ENCODE measurements at places on chromosomes 16 and 17. TPM values are rescaled to one million over a fixed set of nuclear protein-coding genes. Genes with fewer than 3 reads are reported as not detected.
A peak's percentile ranks its signal among the peaks of the same experiment; 100 is the strongest.

GRCh38 chr17:56230660-56231059 is 77.4 kb downstream of the ANKFN1 start:
- DNase-seq, result peak; percentile 57

- no peak for DNase-seq
These were observed 5.0 kb downstream of the YBX2 start for GRCh38 chr17:7289256-7290032.

MLX gene
- 29.3 TPM for total RNA-seq

DNA sequence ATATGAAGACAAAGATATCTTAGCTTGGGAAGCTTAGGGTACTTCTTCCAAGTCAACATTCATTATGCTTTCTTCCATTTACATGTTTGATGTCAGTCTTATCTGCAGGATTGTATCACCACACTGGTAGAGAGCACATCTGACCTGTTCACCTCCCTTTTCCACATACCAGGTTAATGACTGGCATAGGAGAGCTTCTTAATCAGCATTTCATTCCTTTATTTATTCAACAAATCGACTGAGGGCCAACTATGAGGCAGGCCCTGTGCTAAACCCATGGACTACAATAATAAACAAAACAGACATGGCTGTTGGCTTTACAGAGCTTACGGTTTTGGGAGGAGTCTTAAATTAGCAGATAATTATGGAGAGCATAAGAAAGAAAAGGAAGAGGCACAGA is 378.1 kb upstream of the CDH11 start:
- no peak for DNase-seq

SOCS7 gene
- 9.9 TPM for total RNA-seq

G6PC3 gene
- 57.4 TPM for total RNA-seq

DNA sequence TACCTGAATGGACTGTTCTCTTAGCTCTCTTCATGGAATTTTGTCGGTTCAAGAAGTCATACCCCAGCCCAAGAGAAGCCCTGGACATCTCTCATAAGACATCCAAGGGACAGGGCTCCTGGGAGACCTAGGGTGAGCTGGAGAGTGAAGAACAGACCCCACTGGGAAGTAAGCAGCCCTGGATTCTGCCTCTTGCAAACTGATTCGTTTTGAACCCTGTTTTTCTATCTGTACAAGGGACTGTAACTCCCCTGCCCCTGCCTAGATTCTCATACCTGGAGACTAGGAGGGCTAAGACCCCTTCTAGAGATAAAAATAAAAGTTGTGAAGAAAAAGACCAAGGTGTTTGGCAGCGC is 449 bp downstream of the CCL3L1 start:
- no peak for DNase-seq

DNA sequence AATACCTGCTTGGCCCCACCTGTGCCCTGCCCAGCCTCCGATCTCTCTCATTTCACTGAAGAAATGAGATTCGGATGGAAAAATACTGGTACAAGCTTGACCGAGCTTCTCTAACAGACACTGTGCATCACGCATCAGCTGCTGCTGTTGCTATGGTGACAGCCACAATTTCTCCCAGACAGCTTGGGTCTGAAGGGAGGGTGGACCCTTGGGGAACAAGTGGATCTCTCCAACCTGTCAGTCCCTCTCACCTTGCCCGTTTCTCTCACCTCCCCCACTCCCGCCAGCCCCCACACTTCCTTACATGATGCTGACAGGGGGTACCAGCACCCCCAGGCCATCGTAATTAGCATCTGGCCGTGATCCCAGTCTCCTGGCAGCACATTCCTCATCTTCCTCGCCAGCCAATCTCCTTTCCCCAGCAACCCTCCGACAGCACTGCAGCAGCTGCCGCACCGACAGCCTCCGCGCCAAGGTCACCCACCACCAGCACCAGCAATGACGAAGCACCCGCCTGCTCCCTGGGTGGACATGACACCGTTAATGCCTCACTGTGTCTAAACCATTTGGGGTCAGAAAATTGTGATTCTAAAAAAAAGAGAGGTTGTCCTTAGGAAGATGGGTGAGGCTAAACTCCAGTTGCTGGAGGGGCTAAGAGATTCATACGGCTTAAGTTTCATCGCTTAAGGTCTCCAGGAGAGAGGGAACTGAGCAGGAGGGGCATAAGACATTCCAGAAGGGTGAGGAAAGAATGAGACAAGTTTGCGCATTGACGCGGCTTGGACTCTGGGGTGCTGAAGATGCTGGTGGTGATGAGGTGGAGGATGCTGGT is 58.6 kb upstream of the TNRC6A start:
- peak; percentile 93 for DNase-seq

GRCh38 chr17:38353086-38353604 is 1.5 kb downstream of the SOCS7 start:
- no peak for DNase-seq

FBXW10B gene
- not detected for total RNA-seq

DNA sequence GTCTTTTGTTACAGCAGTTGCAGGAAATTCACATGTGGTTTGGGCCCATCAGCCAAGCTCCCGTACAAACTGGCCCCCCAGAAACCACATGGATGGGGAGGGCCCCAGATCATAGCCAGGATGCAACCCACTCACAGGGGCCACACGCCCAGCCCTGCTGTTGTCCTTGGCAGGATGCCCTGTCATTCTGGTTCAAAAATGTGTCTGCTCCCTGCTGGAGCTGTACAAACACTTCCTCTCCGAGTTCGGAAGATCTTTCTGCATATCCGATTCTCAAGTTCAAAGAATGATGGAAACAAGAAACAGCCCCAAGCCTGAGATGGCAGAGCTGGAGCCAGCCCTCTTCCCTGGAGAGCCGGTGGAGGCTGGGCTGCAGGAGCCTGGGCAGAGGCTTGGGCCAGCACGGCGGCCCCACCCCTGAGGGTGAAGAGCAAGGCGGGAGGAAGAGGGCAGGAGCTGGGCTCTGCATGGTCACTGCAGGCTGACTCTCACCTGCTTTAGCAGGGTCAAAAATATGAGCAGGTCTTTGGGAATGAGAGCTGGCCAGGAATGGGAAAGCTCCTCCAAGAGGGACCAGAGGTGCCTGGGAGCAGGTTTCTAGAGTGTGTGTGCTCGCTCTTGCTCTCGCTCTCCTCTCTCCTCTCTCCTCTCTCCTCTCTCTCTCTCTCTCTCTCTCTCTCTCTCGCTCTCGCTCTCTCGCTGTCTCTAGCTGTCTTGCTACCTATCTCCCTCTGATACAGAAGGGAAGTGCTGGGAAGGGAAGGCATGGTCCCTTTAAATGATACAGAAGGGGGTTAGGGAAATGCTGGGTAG is 34.7 kb upstream of the ENPP7 start:
- peak; percentile 26 for DNase-seq

DNA sequence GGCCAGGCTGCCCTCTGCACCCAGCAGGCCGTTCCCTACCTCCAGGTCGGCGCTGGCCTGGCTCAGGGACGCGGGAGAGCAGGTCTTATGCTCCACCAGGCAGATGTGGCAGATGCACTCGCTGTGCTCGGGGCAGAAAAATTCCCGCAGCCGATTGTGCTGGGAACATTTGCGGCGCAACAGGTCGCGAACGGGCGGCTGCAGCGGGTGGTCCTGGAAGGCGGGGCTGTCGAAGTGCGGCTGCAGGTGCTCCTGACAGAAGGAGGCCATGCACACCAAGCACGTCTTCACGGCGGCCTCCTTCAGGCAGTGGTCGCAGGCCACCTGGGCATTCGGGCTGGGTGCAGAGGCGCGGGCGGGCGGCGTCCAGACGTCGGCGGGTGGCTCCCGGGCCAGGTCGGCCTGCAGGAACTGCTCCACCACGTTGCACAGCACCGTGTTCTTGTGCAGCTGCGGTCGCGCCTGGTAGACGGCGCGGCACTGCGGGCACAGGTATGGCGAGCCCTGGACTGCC is 439 bp downstream of the TRIM25 start:
- DNase-seq, result peak; percentile 58

PRRT2 gene
- 4.0 TPM for total RNA-seq

- DNase-seq, result peak; percentile 89
These were observed 12.9 kb downstream of the TRIM37 start for GRCh38 chr17:59093702-59094231.

DNA sequence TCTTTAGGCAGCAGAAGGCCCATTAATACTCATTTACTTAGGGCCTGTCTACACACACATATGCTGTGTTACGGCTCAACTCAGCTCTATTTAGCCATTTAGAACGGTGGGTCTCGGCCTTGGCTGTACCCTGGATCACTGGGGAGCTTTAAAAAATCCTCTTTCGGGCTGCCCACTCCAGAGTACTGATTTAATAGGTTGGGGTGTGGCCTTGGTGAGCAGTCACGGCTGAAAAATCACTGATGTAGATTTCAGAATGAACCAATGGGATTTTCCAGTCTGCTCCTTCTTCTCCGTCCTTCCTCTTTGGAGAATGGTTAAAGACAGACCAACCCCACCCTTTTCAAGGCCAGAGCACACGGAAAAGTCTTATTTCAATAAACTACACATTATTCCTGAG is 223.5 kb downstream of the CCDC182 start:
- no peak for DNase-seq

- DNase-seq, result no peak
These were observed 4.2 kb upstream of the RPH3AL start for GRCh38 chr17:356671-357434.

DNA sequence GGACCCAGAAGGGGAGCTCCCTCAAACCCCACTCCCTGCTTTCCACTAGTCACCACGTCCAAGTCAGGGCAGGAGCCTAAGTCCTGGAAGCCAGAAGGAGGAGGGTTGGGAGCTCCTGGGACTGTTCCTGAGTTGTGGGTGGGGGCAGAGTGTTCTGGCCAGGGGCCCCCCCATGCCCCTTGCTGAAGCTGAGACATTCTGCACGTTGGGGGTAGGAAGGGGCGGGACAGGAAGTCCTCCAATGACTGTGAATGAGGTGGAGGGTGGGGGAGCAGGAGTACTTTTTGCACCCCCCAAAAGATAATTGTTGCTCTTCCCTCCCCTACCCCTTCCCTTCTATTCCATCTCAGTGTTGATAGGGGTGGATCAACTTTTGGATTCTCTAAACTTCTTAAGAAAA is 21.4 kb upstream of the C17orf113 start:
- DNase-seq, result no peak

MRPL45 gene
- total RNA-seq, result 30.0 TPM

DNA sequence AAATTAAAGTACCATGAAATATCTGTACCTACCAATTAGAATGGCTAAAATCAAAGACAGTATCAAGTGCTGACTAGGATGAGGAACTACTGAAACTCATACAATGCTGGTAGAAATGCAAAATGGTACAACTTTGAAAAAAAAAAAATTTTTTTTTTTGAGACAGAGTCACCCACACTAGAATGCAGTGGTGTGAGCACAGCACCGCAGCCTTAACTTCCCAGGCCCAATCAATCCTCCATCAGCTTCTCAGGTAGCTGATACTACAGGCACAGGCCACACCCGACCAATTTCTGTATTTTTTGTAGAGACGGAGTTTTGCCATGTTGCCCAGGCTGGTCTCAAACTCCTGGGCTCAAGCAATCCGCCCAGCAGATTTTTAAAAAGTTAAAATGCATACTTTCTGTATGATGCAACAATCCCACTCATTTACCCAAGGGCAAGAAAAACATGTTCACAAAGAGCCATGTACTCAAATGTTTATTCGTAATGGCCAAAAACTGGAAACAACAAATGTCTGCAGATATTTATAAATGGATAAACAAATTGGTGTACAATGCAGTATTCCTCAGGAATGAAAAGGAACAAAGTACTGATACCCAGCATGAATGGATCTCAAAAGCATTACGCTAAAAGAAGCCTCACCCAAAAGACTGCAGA is 8.7 kb downstream of the SMURF2 start:
- DNase-seq, result peak; percentile 67

DNA sequence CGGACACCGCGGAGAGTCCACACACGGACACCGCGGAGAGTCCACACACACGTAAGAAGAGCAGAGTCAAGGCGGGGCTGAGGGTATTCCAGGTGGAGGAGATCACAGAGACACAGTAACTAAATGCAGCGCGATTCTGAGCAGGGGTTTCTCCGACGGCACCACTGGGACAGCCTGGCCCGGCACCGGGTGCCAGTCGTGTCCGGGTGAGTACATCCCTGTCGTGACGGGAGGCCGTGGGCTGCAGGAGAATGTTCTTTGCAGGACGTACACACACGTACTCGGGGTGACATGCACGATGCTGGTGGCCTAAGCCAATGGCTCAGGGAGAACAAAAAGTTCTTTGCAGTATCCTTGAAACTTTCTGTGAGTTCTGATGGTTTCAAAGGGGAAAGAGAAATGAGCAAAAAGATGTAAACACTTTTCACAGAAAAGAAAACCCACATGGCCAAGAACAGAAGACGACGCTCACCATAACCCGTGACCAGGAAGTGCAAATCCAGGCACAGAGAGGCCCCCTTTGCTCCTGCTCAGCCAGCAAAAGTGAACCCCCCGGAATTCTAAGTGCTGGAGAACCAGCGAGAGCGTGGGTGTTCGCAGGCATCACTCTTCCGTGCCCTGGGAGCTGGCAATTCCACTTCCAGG is 53.7 kb upstream of the METRNL start:
- DNase-seq, result no peak

KRT20 gene
- total RNA-seq, result not detected

DNA sequence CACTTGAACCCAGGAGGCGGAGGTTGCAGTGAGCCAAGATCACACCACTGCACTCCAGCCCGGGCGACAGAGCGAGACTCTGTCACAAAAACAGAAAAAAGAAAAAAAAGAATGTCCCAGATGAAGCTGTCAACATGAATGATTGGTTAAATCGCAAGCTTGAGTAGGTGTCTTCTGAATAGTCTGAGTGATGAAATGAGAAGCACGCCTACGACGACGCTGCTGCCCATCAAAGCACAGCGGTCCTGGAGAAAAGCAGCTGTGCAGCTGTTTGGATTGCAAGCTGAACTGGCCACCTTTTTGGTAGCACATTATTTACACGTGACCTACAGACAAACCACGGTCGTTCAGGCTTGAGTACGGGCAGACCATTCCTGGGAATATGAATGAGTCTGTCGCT is 12.5 kb downstream of the ADCY9 start:
- DNase-seq, result no peak

GRCh38 chr17:46013502-46014165 is 14.6 kb downstream of the STH start:
- peak; percentile 87 for DNase-seq

CMTM2 gene
- not detected for total RNA-seq

MPP3 gene
- 6.3 TPM for total RNA-seq

- DNase-seq, result no peak
These were observed 80.9 kb downstream of the KLHDC4 start for GRCh38 chr16:87684711-87685404.

- no peak for DNase-seq
These were observed 21.5 kb upstream of the BRIP1 start for GRCh38 chr17:61884864-61885263.

DNA sequence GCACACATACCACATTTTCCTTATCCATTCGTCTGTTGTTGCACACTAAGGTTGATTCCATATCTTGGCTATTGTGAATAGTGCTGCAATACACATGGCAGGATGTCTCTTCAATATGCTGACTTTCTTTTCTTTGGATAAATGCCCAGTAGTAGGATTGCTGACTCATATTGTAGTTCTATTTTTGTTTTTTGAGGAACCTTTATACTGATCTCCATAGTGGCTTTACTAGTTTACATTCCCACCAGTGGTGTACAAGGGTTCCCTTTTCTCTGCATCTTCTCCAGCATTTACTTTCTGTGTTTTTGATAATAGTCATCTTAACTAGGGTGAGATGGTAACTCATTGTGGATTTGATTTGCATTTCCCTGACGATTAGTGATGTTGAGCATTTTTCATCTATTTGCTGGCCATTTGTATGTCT is 118.1 kb downstream of the STXBP4 start:
- peak; percentile 77 for DNase-seq

CLEC19A gene
- total RNA-seq, result not detected
